T-helper 1 cell treated with Interleukin-12 subunit alpha and Interleukin-12 subunit beta and Interleukin-4 antibody, amounts not matched to agents 30 ng/mL and 1 ng/mL, for 36 hours (primary cell): ENCODE measurements at places on chromosomes 5 and 9. TPM values are rescaled to one million over a fixed set of nuclear protein-coding genes. Genes with fewer than 3 reads are reported as not detected.

Gene MGAT1
- total RNA-seq = 126 and 135 TPM in 2 replicates

Gene PLAC8L1
- 0.96 TPM in 1 of 2 replicates, not detected in the other for total RNA-seq

Gene NOXA1
- total RNA-seq = 0.44 and 0.80 TPM in 2 replicates

Gene SH3TC2
- not detected in 2 replicates for total RNA-seq

Gene AP3S1
- 43.7 and 49.8 TPM in 2 replicates for total RNA-seq

Gene HRCT1
- not detected in 2 replicates for total RNA-seq

Gene PCDHGB1
- total RNA-seq = 0.15 and 0.17 TPM in 2 replicates

Gene OTP
- not detected in 2 replicates for total RNA-seq

Gene FBN2
- not detected in 2 replicates for total RNA-seq

Gene DMRT1
- total RNA-seq = not detected in 2 replicates

Gene SPINK9
- not detected in 2 replicates for total RNA-seq

Gene CATSPER3
- total RNA-seq = 0.80 and 1.5 TPM in 2 replicates

Gene STK32A
- total RNA-seq = not detected in 2 replicates

Gene PLPP7
- not detected in 2 replicates for total RNA-seq

Gene COL23A1
- not detected in 2 replicates for total RNA-seq

Gene ORM1
- total RNA-seq = not detected in 2 replicates

Gene ROPN1L
- total RNA-seq = 2.5 and 3.0 TPM in 2 replicates

Gene COL27A1
- 1.2 TPM in 2 replicates for total RNA-seq

Gene FOXI1
- 0.10 TPM in 1 of 2 replicates, not detected in the other for total RNA-seq

Gene C5orf52
- total RNA-seq = 0.32 TPM in 1 of 2 replicates, not detected in the other

Gene CDH9
- not detected in 2 replicates for total RNA-seq

Gene FBXW2
- 85.0 and 88.7 TPM in 2 replicates for total RNA-seq

Gene TERT
- total RNA-seq = 2.6 and 3.3 TPM in 2 replicates

Gene TTC23L
- total RNA-seq = 0.81 TPM in 1 of 2 replicates, not detected in the other

Gene SMARCA2
- total RNA-seq = 205 and 206 TPM in 2 replicates

Gene RAPGEF1
- 217 and 222 TPM in 2 replicates for total RNA-seq

Gene HSD17B3
- not detected in 2 replicates for total RNA-seq

Gene ZDHHC12
- total RNA-seq = 68.7 and 69.9 TPM in 2 replicates

Gene PDZD2
- not detected in 2 replicates for total RNA-seq
